ENCODE measurements at places on chromosomes 11 and 22.

DNA sequence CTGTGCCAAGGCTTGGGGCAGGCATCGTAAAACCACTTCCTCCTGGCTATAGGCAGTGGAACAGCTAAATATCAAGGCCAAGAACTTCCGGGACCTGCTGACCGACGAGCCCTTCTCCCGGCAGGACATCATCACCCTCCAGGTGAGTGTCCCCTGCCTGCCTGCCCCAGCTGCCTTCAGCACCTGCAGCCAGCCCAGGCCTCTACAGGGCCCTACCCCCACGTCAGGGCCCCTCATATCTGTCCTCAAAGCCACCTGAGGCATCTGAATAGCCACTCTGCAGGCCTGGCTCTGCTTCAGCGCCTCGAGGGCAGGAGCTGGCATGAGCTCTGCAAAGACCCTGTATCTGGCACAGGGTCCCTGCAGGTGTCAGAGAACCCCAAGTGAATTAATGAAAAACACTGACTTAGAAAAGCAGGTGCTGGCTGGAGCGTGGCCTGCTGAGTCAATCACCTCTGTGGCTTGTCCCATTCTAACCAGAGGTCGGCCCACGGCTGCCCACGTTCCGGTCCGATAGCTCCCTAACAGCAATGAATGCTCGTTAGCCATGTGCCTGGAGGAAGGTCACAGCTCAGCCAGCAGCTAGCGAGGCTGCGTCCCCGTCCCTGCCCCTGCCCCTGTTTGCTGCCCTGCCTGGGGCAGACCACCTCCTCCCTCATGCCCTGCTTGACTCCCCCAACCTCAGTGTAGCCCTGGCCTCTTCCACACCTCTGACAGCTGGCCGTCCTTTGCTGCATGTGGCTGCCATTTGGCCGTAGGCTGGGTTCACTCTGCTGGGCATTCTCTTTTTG is 16.8 kb downstream of the PPIL2 start:
- DNase-seq = no peak

GRCh38 chr11:124941703-124942102 is 5.9 kb upstream of the HEPACAM start:
- no peak for DNase-seq

- DNase-seq = no peak
These were observed 1456.3 kb downstream of the BRD1 start for GRCh38 chr22:48371391-48371790.

- DNase-seq = no peak
These were observed 42.8 kb downstream of the GLYAT start for GRCh38 chr11:58688789-58689503.

DNA sequence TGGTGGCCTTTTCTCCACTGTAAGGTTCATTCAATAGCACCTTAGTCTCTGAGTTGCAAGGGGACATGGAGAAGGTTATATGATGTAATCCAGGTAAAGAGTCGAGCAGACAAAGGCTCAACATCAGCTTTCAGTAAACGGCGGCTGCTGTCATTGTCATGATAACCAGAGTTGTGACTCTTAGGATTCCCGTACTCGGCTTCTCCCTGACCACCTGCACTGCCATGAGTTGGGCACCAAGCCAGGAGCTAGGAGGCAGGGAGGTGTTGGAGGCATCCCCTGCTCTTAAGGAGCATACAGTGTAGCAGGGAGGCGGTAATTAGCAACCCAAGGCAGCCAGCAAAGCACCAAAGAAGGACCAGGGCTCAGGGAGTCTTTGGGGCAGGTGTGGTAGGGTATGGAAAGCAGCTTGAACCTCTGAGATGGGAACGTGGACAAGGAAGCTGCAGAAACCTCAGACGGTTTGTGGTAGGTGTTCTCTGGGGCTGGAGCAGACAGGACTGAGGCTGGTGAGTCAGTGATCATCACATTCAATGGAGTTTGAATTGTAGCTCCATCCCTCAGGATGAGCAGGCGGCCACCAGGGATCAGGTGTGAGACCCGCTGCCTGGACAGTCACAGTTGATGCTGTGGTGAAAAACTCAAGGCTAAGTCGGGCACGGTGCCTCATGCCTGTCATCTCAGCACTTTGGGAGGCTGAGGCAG is 31.7 kb downstream of the LIF start:
- DNase-seq = no peak

GRCh38 chr22:30830907-30831306 is 136.2 kb downstream of the OSBP2 start:
- DNase-seq = no peak
